ENCODE measurements at places on chromosomes 1 and 21.

DNA sequence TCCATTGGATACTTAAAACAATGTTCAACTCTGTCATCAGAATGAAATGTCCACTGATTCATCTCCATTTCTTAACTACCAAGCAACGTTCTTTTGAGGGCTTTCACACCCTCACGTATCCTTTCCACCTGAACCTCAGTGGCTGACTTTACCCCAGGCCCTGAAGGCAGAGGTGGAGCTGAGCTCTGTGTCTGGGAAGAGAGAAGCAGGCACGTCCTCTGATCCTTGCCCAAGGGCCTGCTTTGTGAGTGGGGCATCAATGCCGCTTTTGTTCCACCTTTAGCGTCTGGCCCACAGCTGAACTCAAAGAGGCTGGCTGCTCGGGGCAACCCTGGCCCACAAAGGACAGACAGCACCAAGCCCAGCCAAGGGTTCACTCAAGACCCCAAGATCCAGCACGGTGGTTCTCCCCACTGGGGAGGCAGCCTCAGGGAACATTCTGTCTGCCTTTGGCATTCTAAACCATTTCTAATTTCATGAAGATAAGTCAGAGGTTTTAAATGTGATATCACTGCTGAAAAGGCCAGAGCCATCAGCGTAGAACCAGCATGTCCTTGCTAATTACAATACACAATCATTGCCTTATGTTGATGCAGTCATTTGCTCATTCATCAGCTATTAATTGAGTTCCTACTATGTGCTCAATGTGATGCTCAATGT lies 126.0 kb upstream of the UBE2U start:
- DNase-seq, result peak; percentile 91

DNA sequence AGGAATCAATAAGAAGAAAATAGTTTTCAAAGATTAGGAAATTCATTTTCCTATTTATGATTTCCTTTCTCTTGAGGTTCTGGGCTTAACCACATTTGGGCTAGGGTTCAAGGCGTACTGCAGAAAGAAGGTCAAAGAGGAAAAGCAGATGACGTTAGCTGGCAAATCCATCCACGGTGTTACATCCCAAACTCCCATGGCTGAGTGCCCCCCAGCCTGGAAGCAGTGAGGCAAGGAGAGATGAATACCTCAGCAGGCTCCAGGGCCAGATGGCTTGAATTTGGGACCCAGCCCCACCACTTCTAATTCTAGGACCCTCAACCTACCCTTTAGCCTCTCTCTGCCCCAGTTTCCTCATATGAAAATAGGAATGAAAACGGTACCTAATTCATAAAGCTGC lies 17.7 kb downstream of the SUSD4 start:
- DNase-seq, result no peak

GRCh38 chr1:211932933-211933254 lies 102.3 kb upstream of the LPGAT1 start:
- no peak for DNase-seq

DNA sequence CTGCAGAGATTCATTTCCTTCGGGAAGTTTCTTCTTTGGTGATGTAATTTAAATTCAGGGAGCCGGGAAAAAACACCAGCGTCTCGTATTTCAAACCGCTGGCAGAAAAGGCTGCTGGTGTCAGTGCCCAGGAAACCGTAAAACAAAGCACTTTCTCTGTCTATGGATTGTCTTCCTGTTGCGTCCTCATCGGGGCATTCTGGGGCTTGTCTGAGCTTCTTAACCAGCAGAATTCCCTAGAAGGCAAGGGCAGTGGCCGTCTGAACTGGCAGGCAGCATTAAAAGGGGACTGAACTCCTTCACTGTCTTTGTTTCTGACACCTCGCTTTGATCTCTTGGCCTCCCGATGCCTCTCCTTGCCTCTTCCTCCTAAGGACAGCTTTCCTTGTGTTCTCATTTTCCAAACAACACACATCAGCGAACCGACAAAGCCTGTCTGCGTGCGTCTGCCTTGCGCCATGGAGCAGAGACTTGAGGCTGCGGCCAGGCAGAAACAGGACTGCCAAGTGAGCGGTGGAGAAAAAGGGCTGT lies 391.6 kb upstream of the VAMP3 start:
- DNase-seq, result peak; percentile 80

DNA sequence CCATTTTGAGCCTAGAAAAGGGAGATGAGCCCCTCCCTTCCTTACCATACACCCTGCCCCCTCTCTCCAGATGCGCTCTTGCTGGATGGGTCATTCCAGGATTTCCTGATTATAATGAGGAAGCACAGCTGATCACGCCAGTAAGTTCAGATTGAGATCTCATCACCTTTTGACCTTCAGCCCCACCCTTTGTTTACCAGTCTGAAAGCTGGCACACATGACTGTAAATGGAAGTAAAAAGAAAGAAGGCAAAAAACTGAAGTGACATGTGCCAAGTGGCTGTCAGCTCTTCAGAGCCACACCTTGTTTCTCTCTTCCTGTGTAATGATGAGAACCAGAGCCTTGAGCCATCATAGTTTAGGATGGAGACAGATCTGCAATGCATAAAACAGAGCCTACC lies 27.9 kb downstream of the S1PR1 start:
- DNase-seq, result peak; percentile 33

DNA sequence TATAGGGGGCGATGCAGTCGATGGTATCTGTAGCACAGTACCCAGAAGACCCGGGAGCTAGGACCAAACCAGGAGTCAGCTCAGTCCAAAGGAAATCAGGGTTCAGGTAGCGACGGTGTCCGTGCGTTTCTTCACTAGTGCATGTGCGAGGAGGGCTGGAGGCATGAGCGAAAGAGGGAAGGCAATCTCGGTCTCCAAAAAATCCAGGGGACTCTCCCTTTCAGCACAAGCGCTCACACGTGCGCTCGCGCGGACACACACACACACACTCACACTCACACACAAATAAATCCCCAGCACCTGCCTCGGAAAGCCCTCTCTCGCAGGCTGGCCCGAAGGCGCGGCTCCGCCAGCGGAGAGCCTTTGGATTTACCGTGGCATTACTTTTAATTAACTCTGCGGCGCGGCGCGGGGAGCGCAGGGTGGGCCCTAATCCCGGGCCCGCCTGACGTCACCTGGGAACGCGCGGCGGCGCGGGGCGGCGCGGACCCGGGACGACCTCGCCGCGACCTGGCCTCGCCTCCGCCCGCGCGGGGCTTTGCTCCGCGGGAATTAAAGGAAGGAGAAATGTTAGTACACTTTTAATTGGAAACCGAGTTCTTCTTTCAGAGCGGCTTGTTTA lies 121.2 kb downstream of the LMX1A start:
- no peak for DNase-seq

DNA sequence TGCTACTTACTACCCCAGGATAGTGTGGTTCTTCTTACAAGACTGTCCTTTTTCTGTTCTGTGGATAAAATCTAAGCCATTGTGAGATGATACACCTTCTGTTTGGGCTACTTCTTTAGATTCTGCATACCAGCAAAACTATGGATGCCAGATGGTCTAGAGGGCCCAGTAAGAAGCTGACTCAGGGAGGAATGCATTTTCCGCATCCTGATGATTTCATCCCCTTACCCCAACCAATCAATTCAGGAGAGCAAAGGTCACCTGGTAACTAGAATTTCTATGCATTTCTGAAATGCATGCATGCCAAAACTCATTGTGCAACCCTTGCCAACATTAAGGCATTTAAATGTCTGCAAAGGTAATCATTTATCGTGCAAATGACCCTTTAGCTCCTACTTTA lies 285.7 kb upstream of the ZP4 start:
- no peak for DNase-seq

- DNase-seq, result peak; percentile 62
These were observed 183.1 kb downstream of the LMX1A start for GRCh38 chr1:165173409-165173808.

GRCh38 chr1:84297546-84298244 lies 3.8 kb upstream of the SAMD13 start:
- no peak for DNase-seq

DNA sequence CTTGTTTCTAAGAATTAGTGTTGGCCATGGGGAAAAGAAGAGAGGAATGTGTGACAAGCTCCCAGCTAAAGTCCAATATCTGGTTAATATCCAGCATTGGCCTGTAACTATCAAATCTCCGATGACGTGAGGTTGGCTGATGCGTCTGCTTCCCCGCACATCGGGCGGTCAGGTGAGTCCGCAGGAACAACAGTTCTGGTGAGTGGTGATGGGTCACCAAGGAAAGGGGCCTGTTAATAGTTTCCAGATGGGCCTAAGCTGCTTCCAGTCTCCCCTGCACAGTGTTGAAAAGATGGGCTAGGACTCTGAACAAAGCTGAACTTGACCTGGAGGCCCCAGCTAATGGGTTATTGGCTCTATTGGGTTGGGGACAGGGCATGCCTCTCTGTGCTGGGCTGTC lies 193.1 kb upstream of the EDN2 start:
- DNase-seq, result no peak

- DNase-seq, result peak; percentile 42
These were observed 75.3 kb upstream of the WDR26 start for GRCh38 chr1:224509907-224510306.

DNA sequence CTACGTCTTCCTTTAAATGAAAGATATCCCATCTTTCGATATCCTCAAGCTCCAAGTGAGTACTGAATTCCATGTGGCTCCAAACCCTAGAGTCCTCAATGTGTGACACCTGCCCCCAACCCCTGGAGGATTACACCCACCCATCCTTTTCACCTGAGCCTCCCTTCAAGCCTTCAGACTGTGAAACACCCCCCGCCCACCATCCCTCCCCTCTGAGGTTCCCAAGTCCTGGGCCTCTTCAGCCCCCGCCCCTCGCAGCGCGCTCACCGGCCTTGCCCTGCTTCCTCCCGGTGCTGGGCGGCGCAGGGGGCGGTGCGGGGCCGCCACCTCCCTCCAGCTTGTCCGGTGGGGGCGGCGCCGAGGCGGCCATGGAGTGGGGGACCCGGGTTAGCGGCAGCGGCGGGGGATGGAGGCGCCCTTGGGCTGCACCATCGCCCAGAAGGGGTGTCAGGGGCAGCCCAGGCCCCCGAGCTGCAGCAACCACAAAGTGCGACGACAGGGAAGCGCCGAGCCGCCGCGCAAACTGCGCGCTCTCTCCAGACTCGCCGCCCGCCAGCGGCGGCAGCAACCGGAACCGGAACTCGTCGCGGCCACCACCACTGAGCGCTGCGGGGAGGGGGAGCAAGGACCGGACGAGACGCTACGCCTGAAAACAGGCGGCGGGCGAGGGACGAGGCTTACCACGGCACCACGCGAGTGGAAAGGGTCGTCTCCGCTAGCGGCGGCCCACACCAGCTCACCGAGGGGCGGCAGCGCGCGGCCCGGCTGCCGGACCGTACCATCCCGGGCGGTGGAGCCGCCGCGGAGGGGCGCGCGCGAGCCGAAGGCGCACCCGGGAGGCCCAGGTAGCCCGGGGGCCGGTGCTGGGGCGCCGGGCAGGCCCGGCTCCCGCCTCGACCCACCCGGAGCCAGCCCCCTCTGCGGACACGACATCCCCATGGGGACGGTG lies at the start of gene PYGO2:
PYGO2 (minus strand) TSS at position 576 of the 949 bp plus-strand sequence; CDS start at position 370, 206 bp downstream.
- DNase-seq, result peak; percentile 80

- DNase-seq, result no peak
These were observed 33.5 kb downstream of the DMAP1 start for GRCh38 chr1:44246806-44247205.

DNA sequence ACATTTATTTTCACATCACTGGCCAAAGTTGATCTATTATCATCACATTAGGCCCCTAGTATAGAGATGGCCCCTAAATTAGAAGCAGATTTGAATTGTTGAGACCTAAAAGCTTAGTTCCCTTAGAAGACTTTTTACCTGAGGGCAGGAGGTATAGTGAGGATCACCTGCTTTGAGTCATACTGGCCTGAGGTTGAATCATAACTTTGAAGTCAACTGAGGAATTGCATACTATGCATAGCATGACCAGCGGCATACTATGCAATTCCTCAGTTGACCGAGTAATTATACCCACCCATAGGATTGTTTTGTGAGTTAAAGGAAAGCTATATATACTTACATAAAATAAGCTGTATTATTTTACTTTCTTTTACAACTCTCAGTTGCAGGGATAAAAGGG lies 50.3 kb upstream of the DPH5 start:
- DNase-seq, result peak; percentile 75

- no peak for DNase-seq
These were observed 4.5 kb upstream of the CSRP1 start for GRCh38 chr1:201511396-201511940.

- peak; percentile 19 for DNase-seq
These were observed 44.7 kb upstream of the LYPLAL1 start for GRCh38 chr1:219128957-219129356.

DNA sequence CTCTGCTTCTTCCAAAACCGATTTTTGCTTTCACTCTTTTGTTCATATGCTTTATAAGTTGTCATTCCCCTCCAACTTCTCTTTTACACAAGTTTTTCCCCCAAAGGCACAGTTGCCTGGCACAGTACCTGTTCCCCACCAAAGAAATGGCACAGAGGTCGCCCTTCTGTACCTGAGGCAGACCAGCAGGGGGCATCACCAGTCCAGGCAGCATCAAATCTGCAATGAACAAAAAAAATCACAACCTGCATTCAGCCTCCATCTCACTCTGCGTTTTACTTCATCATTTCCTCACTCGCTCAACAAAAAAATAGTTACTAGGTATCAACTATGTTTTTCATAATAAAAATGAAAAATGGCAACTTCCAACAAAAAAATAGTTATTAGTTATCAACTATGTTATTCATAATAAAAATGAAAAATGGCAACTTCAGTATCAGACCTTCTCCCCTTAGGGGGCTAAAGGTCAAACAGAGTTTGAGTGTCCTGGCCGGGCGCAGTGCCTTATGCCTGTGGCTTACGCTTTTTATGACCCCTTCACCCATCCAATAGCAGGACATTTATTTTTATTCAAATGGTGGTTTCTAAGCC lies 4.1 kb downstream of the EIF2D start:
- DNase-seq, result peak; percentile 63

All from epithelial cell of esophagus (primary cell).